Activated effector memory CD4-positive, alpha-beta T cell treated with Interleukin-2 at 50 U/mL for 16 hours (primary cell): ENCODE measurements at places on chromosomes 4 and X.

DNA sequence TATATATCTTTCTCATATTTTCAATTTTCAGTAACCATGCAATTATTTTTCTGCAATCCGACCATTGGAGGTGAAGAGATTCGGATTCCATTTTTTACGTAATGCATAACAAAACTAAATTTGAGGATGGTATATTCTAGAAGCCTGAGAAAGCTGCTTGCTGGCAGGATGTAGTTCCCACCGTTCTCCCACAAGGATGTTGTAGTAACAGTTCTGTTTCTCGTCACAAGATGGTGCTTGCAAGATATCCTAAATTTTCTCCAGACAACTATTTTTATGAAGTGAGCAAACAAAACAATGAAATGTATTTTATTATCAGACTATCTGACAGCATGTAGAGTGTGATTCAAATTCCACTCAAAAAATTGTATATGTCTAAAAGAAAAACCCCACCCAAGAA, 10.7 kb downstream of the PWWP3B start:
- DNase-seq = no peak

GRCh38 chrX:72123471-72124185, 8.1 kb downstream of the RTL5 start:
- DNase-seq = no peak

DNA sequence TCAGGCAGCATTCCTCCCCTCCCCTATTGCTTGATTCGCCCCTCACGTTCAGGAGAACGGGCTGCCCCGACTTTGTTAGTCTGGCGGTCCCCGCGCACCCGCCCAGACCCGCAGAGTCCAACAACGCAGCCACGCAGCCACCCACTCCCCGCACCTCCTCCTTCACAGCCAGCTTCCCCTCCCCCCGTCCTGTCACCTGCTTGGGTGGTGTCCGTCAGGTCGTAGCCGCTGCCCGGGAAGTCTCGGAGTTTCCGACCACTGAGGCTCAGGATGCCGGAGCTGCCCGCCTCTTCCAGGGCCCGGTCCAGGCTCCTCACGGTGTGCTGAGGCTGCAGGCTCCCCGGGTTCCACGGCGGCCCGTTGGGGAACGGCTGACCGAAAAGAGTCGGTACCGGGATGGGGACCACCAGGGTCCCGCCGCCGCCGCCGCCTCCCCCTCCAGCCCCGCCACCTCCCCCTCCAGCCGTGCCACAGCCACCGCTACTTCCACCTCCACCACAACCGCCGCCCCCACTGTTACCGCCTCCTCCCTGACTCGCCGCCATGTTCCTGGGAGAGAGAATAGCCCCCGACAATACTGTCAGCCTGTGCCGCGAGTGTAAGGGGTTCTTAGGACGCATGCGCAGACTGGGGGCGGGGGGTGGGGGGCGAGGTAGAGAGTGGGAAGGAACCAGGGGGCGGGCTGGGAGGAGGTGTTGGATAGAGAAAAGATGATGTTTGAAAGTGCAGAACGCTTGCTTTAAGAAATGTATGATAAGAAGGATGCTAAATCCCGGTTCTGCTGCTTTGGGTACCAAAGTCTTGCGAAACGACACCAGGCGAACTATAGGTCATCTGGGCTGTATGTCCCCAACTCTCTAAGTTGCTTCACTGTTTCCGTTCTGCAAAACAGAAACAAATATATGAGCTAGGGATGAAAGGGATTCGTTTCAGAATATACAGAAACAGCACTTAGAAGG, at the start of gene LRCH2:
TSS of gene LRCH2 (minus strand) at position 600 of the 959 bp plus-strand sequence. CDS start at position 545, 55 bp downstream.
- DNase-seq = no peak

- no peak for DNase-seq
These were observed 24.2 kb upstream of the PGRMC2 start for GRCh38 chr4:128311659-128312403.

DNA sequence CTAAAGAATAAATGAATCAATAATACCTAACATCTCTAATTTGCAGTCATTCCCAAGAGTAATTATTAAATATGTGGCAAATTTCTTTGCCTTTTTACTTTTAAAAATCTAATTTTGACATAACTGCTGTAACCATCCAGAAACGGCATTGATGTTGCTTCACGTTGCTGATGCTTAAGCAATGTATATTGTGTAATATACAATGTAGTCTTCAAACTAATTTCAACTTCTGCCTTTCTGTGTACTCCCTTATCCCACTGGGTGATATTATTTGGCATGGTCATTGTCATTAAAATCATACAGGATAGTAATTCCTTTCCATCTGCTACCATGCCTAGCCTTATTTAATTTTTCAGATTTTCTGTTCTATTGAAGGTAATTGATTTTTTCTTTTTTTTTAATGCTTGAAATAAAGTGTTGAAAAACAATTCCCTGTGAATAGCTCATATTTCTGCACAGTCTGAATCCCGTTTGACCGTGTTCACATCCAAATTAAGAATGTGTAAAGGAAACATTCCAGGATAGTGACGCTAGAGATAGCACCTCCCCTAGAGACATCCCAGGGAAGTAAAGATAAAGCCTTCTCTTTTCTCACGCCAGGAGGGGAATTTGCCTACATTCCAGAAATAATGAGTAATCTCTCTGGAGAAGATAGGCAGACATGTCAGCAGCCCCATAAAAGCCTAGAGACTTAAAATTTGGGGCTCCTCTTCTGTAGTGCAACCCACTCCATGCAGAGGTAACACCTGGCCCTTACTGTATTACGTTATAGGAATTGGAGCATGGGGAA, 8.6 kb downstream of the FAM200B start:
- DNase-seq = no peak

GRCh38 chr4:57055886-57056285, 54.3 kb downstream of the IGFBP7 start:
- DNase-seq = no peak

GRCh38 chrX:40671126-40671525, 23.8 kb upstream of the CXorf38 start:
- DNase-seq = no peak

DNA sequence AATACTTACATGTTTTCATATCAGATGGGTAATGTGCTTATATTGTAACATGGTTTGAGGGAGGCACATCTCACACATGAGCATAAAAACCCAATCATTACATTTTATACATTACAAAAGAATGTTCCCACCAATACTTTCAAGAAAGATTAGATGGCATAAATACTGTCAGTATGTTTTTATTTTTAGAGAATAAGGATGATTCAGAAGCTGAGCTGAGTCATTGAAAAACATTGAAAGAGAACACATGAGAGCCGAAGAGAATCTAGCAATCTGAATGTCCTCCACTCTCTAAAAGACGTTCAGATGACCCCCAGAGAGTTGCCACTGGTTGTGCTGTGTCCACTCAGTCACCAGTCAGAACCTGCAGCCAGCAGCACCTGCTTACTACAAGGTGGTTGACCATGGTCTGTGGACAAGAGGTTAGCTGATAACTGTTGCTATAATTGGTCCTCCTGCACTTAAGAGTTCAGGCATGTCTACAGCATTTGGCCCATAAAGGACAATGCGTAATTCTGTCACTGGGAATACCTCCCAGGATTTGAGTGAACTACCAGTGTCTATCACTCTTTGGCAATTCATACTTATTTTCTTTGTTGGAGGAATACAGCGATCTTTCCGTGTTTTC, 382.2 kb upstream of the IGFBP7 start:
- no peak for DNase-seq

DNA sequence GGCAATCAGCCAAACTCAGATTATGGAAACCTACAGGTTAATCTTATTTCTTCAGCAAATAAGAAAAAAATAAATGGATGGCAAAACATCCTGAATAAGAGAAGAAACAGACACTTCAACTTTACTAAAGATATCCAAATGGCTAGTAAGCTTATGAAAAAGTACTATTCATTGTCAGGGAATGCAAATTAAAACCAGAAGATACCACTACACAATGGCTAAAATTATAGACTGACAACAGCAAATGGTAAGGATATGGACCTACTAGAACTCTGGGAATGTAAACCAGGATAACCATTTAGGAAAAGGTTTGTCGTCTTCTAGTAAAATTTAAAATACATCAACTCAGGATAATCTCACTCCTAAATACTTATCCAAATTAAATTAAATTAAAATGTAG, 24.3 kb downstream of the GRSF1 start:
- DNase-seq = no peak
